Memory B cell (primary cell): ENCODE measurements at places on chromosomes 4 and X.
A peak's percentile ranks its signal among the peaks of the same experiment; 100 is the strongest.

DNA sequence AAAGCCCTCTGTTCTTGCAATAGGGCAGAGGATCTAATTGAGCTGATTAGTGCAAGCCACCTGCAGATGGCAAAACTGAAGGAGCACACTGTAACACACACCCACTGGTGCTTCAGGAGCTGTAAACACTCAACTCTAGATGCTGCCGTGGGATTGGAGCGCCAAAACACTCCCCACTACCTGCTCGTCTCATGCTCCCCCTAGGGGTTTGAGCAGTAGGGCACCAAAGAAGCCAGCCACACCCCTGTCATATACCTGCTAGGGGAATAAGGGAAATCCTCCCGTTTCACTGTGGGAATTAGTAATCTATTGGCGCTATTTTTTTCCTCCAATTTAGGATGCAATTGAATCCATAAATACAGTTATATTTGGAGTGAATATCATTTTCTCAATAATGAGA, 360.2 kb downstream of the GLUD2 start:
- no peaks in the 10 kb centered on the region for H3K36me3 ChIP-seq
- no peak overlapping the region for H3K4me3 ChIP-seq
- H3K27me3 ChIP-seq = no peaks in the 10 kb centered on the region
- H3K4me1 ChIP-seq = no peaks in the 10 kb centered on the region

DNA sequence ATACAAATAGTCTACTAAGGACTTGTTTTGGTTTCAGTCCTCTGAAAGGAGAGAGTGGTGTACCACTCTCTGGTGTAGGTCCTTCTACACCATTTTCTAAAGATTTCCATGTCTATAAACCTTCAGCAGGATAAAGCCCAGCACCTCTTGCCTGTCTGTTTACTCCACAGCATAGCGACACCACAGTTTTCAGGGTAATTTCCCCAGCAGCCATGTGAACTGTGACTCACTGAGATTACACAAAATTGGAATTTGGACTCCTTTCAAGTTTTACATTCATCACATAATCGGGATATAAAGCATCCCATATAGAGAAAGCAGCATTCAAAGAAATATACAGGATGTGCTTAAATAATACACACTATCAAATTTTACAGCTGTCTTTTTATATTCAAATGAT, 229.6 kb downstream of the PRDM5 start:
- DNase-seq = no peak
- H3K27me3 ChIP-seq = no peaks in the 10 kb centered on the region
- no peak overlapping the region for H3K27ac ChIP-seq

- no peaks in the 10 kb centered on the region for H3K27me3 ChIP-seq
- no peak overlapping the region for H3K27ac ChIP-seq
- no peaks in the 10 kb centered on the region for H3K36me3 ChIP-seq
- H3K4me3 ChIP-seq = no peak overlapping the region
- no peak for DNase-seq
Observed at GRCh38 chr4:57504797-57505530, 394.8 kb upstream of the IGFBP7 start.

DNA sequence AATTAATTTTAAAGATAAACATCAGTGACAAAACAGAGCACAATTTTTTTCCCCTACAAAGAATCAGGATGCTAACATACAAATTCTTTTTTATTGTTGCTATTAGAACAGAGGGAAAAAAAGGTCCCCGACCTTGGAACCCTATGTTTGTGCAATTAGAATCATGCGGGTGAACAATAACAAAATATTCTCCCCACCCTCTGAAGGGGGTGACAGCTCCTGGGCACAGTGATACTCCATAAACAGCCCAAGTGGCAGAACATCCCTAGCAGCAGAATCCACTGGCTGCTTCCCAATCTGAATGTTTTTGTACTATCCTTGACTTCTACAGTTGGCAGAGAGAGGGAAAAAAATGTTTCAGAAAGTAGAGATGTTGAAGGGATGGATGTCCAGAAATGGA, 87.7 kb upstream of the TLL1 start:
- H3K36me3 ChIP-seq = no peaks in the 10 kb centered on the region
- no peak for DNase-seq
- H3K27me3 ChIP-seq = no peaks in the 10 kb centered on the region
- no peak overlapping the region for H3K27ac ChIP-seq

- H3K4me3 ChIP-seq = no peak overlapping the region
- no peaks in the 10 kb centered on the region for H3K4me1 ChIP-seq
- H3K27ac ChIP-seq = no peak overlapping the region
- DNase-seq = no peak
Observed at GRCh38 chr4:7473081-7473480, 38.4 kb upstream of the PSAPL1 start.

DNA sequence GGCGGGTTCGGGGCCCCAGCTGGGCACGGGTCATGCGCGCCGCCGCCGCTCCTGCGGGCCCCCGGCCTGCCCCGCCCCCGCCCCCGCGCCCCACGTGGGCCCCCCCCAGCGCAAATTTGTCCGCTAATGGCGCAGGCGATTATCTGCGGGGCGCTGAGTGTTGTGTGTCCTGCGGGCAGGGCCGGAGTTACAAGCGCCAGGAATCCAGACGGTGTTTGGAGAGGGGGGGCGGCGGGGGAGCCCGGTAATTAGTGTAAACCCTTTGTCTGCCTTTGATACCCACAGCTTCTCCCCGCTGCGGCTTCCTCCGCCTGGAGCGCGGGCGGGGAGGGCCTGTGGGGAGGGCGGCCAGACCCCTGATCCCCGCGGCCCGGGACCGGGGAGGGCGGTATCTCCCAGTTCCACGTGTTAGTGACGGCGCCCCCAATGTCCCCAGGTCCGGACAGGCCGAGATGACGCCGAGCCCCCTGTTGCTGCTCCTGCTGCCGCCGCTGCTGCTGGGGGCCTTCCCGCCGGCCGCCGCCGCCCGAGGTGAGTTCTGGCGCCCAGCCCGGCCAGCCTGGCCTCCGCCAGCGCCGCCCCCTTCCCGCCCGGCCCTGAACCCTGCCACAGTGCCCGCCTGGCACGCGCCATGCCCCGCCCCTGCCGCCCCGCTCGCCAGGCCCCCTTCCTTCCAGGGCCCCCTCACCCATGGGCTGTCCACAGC, 761 bp downstream of the FGFRL1 start:
- peaks cover 13% of the 10 kb centered on the region for H3K4me1 ChIP-seq
- peaks cover 10% of the 10 kb centered on the region for H3K27me3 ChIP-seq
- H3K36me3 ChIP-seq = no peaks in the 10 kb centered on the region
- H3K27ac ChIP-seq = no peak overlapping the region
- no peak for DNase-seq

- H3K27me3 ChIP-seq = no peaks in the 10 kb centered on the region
- H3K36me3 ChIP-seq = peaks cover 5% of the 10 kb centered on the region
- DNase-seq = no peak
- H3K27ac ChIP-seq = peak overlapping the region; percentile 89
- H3K4me3 ChIP-seq = peak overlapping the region; percentile 96
Observed at GRCh38 chrX:123731258-123731986, 1.4 kb downstream of the THOC2 start.

DNA sequence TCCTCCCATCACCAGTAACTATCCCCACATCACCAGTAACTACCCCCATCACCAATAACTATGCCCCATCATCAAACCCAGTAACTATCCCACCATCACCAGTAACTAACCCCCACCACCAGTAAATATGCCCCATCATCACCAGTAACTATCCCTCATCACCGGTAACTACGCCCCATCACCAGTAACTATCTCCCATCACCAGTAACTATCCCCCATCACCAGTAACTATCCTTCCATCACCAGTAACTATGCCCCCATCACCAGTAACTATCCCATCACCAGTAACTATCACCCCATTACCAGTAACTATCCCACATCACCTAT, 2.9 kb downstream of the ASMTL start:
- H3K4me1 ChIP-seq = peaks cover 50% of the 10 kb centered on the region
- peak overlapping the region; percentile 25 for H3K4me3 ChIP-seq
- DNase-seq = no peak
- H3K27me3 ChIP-seq = no peaks in the 10 kb centered on the region
- H3K36me3 ChIP-seq = peaks cover 28% of the 10 kb centered on the region

DNA sequence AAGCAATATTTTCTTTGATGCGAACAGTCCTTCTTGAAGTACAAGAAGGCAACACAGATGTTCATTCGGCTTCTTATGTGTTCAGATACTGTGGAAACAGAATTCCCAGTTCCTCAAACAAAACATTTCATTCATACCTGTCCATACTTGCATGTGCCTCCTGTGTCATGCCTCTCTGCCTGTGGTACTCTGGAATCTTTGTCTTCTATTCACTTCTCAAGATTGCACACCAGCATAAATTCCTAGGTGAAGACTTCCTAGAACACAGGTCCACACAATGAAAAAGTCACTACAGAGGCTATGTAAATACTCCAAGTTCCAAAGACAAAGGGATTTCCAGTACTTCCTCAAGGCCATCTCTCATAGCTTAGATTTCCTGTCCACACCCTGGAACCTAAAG, 367.2 kb downstream of the AFF2 start:
- no peaks in the 10 kb centered on the region for H3K27me3 ChIP-seq
- no peak for DNase-seq
- H3K4me1 ChIP-seq = no peaks in the 10 kb centered on the region
- no peaks in the 10 kb centered on the region for H3K36me3 ChIP-seq
- H3K4me3 ChIP-seq = no peak overlapping the region
- H3K27ac ChIP-seq = no peak overlapping the region

DNA sequence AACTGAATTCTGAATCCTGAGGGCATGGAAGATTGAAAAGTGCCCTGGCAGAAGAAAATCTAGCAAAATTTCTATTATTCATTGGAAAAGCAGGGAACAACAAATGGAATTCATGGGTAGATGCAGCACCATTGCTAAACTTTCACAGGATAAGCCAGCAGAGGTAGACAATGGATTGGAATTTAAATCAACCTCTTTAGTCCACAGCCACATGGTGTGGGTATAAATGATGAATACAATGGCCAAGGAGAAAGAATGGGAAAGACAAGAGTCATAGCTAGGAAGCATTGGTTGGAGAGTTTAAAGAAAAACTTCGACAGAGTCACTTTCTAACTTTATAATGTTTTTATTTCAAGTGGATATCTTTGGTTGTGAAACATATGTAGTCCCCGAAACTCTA, 332.8 kb upstream of the PUDP start:
- no peaks in the 10 kb centered on the region for H3K36me3 ChIP-seq
- H3K4me1 ChIP-seq = no peaks in the 10 kb centered on the region
- no peak for DNase-seq
- no peak overlapping the region for H3K27ac ChIP-seq

GRCh38 chrX:30301208-30301607, 8.0 kb downstream of the NR0B1 start:
- DNase-seq = no peak
- H3K27me3 ChIP-seq = peaks cover 3% of the 10 kb centered on the region
- no peaks in the 10 kb centered on the region for H3K4me1 ChIP-seq
- no peaks in the 10 kb centered on the region for H3K36me3 ChIP-seq
- H3K27ac ChIP-seq = no peak overlapping the region
- no peak overlapping the region for H3K4me3 ChIP-seq

DNA sequence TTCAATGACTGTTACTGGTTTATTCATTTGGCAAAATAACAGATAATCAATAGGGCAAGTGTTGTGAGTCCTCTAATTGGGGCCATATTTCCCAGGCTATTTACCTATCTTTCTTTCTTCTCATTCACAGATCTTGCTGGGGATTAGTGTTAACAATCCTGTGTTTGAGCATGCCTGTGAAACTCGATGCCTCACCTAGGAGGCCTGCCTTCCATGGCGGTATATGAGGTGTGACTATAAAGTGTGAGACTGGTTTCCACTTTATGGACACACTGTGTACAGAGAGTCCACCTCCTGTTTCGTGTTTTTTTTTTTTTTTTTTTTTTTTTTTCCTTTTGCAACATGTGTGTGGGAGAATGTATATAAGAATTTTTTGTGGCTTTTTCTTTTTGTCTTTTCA, 199.3 kb downstream of the BMPR1B start:
- DNase-seq = no peak
- no peaks in the 10 kb centered on the region for H3K36me3 ChIP-seq
- H3K27me3 ChIP-seq = no peaks in the 10 kb centered on the region
- H3K27ac ChIP-seq = no peak overlapping the region

GRCh38 chr4:154304679-154305078, 186.9 kb downstream of the DCHS2 start:
- no peaks in the 10 kb centered on the region for H3K36me3 ChIP-seq
- H3K4me3 ChIP-seq = no peak overlapping the region
- DNase-seq = no peak
- H3K27me3 ChIP-seq = peaks cover 5% of the 10 kb centered on the region
- H3K27ac ChIP-seq = no peak overlapping the region
- H3K4me1 ChIP-seq = no peaks in the 10 kb centered on the region

DNA sequence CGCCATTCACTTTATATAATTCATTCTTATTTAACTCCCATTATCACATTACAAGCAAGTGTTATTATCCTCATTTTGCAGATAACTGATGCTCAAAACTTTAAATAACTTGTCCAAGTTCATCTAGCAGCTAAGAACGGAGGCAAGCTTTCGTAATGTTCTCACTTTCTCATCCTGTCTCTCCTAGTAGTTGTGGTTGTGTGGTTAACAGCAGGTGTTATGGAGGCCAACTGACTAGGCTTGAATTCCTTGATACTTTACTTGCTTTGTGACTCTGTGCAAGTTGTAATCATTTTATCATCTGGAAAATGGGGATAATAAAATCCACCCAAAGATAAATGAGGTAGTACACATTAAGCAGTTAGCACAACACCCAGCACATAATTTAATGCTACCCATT, 109.9 kb upstream of the PTPN13 start:
- no peak overlapping the region for H3K27ac ChIP-seq
- H3K4me3 ChIP-seq = no peak overlapping the region

GRCh38 chr4:7034262-7035081, 8.7 kb upstream of the TADA2B start:
- no peak overlapping the region for H3K27ac ChIP-seq
- no peak overlapping the region for H3K4me3 ChIP-seq
- no peak for DNase-seq
- peaks cover 9% of the 10 kb centered on the region for H3K36me3 ChIP-seq

- peaks cover 5% of the 10 kb centered on the region for H3K27me3 ChIP-seq
- no peak for DNase-seq
- no peak overlapping the region for H3K27ac ChIP-seq
- no peaks in the 10 kb centered on the region for H3K36me3 ChIP-seq
- H3K4me3 ChIP-seq = no peak overlapping the region
- no peaks in the 10 kb centered on the region for H3K4me1 ChIP-seq
Observed at GRCh38 chr4:10492464-10492863, 35.2 kb upstream of the ZNF518B start.

- H3K27ac ChIP-seq = no peak overlapping the region
- no peaks in the 10 kb centered on the region for H3K4me1 ChIP-seq
- H3K36me3 ChIP-seq = no peaks in the 10 kb centered on the region
- H3K27me3 ChIP-seq = peaks cover 11% of the 10 kb centered on the region
Observed at GRCh38 chrX:149462849-149463248, 42.3 kb downstream of the IDS start.

- H3K4me1 ChIP-seq = peaks cover 7% of the 10 kb centered on the region
- no peaks in the 10 kb centered on the region for H3K27me3 ChIP-seq
- H3K36me3 ChIP-seq = peaks cover 29% of the 10 kb centered on the region
- no peak for DNase-seq
- H3K4me3 ChIP-seq = no peak overlapping the region
Observed at GRCh38 chr4:67632492-67632891, 68.5 kb downstream of the UBA6 start.

- no peaks in the 10 kb centered on the region for H3K4me1 ChIP-seq
- peaks cover 31% of the 10 kb centered on the region for H3K36me3 ChIP-seq
- H3K27me3 ChIP-seq = no peaks in the 10 kb centered on the region
- DNase-seq = no peak
- no peak overlapping the region for H3K4me3 ChIP-seq
Observed at GRCh38 chr4:39205000-39205399, 22.7 kb downstream of the WDR19 start.

- H3K27ac ChIP-seq = no peak overlapping the region
- H3K4me1 ChIP-seq = peaks cover 3% of the 10 kb centered on the region
- no peak overlapping the region for H3K4me3 ChIP-seq
- no peak for DNase-seq
Observed at GRCh38 chr4:25981749-25982148, 67.7 kb downstream of the SMIM20 start.
